Activated T-helper 1 cell treated with Interleukin-2 at 50 U/mL for 16 hours (primary cell): ENCODE measurements at places on chromosomes 16 and 17.

DNA sequence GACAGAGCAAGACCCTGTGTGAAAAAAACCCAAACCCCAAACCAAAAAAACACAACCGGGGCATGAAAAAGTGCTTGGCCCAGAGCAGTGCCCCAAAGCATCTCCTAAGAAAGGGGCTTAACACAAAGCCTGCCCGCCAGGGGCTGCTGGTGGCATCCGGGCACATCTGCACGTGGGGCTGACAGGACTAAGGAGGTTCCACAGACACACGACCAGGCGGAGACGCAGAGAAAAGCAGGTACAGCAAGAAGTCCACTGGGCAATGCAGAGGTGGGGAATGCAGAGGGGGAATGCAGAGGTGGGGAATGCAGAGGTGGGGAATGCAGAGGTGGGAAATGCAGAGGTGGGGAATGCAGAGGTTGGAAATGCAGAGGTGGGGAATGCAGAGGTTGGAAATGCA, 109.2 kb downstream of the ZNF778 start:
- DNase-seq, result no peak

- no peak for DNase-seq
These were observed 13.3 kb upstream of the NUDT16L1 start for GRCh38 chr16:4679850-4680636.

GRCh38 chr17:37090941-37091340, 142.2 kb downstream of the AATF start:
- DNase-seq, result no peak

DNA sequence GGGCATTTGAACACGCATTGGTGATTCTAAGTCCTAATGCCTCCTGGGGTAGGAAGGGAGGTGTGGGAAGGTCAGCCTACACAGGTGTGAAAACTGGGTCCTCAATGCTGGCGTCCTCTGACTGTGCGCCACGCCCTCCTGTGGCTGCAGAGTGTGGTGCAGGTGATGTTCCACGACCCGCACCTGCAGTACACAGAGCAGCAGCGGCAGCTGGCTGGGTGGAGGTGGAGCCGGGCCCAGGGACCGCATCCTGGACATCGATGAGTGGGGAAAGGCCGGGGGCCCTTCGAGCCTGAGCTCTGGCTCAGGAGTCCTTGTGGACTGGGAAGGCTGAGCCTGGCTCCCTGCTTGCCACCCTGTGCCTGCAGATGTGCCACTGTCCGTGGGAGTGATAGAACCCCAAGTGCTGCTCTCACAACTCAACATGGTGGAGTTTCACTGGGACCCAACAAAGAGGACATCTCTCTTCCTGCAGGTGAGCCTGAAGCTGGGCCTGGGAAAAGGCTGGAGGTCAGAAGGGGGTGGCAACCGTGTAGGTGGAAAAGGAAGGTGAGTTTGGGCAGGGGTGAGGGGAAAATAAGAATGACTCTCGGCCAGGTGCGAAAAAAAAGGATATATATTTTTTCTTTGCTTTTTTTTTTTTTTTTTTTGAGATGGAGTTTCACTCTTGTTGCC, 14.0 kb upstream of the STAC2 start:
- peak; percentile 54 for DNase-seq

- no peak for DNase-seq
These were observed 58.0 kb upstream of the SCNN1B start for GRCh38 chr16:23244122-23244521.

DNA sequence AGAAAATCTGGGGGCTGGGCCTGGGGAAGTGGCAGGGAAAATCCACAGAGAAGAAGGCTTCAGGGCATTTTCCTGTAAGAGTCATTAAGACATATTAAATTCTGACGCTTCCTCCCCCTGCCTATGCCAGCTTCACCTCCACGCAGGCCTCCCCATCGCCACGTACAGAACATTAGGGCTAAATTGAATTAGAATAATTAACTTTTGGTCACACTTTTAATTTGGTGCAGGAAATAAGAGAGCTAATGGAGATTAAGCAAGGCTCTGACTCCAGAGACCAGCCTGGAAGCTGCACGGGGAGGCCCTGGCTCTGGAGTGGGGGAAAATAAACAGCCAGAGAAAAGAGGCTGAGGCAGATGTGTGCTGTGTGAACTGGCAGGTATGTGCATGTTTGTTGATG, 148.0 kb downstream of the CCT6B start:
- DNase-seq, result no peak

DNA sequence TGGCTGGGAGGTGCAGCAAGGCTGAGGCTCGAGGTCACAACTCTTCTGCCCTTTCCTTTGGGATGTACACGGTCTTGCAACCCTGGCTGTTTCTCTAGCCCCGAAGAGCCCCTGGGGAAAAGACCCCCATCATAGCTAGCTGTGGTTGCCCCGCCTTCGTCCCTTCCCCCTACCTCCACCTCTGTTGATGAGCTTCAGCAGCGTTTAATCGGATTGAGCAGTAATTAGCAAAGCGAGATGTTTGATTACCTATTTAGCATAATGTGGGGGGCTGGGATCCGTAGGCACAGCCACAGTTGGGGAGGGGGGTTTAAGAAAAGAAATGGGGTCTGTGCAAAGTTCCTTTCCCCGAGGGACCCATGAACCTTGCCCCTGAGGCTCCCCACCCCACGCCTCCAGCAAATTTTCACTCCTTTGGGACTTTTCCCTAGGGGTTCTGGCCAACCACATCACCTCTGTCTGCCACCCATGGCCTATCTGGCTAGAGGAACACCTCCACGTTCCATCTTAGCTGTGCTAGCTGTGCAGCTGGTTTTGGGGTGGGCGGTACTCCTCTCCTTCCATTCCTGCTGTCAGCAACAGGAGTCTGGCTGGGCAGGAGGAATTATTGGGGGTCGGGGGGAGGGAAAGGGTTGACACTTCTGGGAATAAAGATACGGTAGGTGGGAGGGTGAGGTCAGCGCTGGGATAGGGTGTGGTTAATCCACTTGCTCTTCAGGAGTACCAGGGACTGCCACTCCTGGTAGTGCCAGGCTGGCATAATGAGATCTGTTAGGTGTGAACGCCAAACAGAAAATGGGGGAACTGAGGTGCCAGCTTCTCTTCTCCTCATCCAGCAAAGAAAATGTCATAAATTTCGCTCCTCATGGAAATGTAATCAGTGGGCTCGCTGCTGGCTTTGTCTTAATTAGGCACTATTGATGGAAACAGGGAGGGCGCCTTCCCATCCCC, 1.3 kb upstream of the DNAH2 start:
- DNase-seq, result no peak

DNA sequence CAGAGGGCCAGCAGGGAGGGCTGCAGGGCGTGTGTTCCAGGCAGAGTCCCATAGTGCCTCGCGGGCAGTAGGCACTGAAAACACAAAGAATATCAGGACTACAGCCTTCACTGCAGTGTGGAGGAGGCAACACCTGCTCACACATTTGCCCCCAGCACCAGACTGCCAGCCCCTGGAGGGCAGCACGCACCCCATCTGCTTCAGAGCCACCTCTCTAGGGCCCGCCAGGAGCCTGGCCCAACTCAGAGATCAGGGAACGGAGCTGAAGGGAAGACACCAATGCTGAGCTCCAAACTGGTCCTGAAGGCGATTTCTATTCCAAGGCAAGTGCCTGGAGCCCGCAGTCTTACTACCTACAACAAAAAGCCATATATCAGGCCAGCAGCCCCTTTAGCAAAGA, 130.3 kb downstream of the ZNF423 start:
- DNase-seq, result no peak

DNA sequence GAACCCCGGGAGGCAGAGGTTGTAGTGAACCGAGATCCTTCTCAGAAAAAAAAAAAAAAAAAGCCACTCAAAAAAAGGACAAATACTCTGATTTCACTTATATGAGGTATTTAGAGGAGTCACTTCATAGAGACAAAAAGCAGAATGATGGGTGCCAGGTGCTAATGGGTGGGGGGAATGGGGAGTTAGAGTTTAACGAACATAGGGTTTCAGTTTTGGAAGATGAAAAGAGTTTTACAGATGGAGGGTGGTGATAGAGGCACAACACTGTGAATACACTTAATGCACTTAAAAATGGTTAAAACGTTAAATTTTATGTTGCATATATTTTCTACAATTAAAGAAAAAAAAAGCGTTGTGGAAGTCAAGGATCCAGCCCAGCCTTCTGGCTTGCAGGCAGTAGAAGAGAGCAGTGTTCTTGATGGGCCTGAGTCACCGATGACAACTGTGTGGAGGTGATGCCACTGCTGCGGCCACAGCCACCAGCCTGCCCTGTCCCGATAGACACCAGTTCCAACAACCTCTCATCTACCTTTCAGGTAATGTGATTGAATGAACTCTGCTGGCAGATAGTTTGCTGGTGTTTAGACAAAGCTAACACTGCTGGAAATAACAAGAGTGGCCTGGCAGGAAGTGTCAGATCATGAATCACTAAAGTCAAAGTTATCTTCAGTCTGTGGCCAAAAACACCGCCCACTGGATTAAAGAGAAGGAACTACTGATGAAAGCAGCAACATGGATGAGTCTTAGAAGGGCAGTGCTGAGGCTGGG, 49.9 kb upstream of the COX10 start:
- no peak for DNase-seq

DNA sequence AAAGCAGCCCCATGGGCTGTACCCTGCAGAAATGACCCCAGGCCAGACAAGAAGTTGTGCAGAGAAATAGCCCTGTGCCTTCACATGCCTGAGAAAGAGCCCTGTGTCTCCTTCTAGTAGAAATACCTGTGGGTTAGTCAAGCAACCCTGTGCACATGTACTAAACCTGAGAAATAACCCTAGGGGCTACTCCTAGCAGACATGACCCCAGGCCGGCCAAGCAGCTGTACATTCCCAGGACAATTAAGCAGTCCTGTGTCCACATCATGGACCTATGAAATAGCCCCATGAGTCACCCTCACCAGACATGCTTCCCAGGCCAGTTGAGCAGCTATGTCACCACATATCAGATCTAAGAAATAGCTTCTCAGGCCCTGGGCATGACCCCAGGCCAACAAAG, 519.7 kb upstream of the CA10 start:
- no peak for DNase-seq

- no peak for DNase-seq
These were observed 35.0 kb downstream of the ITGB3 start for GRCh38 chr17:47288531-47289116.

DNA sequence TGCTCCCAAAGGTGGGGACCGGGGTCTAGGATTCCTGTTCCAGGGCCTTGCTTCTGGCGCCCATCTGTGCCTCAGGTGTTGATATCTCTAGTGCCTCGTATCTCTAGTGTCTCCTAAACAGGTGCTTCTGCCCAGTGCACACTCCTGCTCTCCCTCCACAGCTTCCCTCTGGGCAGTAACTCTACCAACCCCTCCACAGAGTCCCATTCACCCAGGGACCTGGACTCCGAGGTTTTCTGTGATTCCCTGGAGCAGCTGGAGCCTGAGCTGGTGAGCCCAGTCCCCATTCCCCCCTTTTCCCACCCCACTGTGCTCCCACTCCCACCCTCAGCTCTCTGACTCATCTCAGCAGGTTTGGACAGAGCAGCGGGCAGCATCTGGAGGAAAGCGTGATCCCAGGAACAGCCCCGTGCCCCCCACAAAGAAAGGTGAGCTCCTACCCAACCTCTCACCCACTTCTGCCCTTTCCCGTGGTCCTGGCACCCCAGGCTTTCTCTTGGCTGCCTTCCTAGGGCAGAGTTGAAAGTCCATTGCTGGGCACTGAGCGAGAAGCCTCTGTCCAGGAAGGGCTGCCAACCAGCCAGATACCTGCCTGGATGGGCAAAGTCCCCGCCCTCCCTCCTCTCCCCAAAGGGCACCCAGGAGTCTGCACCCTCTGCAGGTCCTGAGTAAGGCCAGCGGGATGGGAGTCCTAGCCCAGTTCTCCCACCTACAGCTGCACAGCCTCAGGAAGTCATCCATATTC, 2.2 kb downstream of the ACBD4 start:
- DNase-seq, result no peak

- no peak for DNase-seq
These were observed 11.8 kb upstream of the STAC2 start for GRCh38 chr17:39237586-39237985.

DNA sequence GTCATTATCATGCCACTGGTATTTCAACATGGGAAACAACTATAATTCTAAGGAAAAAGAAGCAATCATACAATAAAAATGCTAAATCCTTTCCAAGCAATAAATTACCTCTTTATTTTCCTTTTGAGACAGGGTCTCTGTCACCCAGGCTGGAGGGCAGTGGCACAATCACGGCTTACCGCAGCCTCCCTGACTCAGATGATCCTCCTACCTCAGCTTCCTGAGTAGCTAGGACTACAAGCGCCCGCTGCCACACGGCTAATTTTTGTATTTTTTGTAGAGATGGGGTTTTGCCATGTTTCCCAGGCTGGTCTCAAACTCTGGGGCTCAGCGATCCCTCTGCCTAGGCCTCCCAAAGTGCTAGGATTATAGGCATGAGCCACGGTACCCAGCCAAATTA, 24.1 kb downstream of the CNOT1 start:
- no peak for DNase-seq

DNA sequence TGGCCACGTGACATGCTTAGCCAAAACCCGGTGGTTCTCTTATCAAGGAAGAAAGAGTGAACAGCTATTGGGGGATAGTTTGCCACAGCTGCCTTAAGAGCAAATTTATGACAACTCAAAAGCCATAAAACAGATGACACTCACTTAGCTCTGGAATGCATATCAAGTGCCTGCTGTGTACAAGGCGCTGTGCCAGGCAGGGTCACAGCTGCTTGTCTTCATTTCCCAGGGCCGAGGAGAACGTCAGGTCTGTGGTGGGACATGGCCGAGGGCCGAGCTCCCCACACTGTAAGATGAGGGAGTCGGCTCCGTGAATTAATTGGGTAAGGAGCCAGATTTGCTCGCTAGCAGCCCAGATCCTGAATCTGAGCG, 14.0 kb downstream of the EEF2K start:
- DNase-seq, result no peak

DNA sequence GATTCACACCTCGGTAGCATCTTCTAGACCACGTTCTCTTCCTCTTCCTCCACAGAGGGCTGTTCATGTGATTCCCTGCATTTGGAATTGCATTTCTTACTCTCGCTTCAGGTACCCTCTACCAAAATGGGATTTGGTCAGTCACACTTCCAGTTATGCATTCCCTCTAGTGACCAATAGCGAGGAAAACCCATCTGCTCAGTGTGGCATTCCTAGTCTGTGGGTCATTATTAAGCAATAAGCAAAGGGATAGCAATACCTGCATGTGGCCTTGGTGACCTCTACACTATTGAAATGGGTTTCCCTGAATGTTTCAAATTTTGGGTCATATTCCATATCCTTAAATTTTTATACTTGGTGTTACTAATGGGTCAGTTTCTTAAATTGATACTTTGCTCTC, 401 bp upstream of the KRTAP4-5 start:
- no peak for DNase-seq

GRCh38 chr17:58317421-58318064, 11.1 kb downstream of the TSPOAP1 start:
- DNase-seq, result peak; percentile 54
